ENCODE measurements at places on chromosomes 3 and 15. TPM values are rescaled to one million over a fixed set of nuclear protein-coding genes. Genes with fewer than 3 reads are reported as not detected.

Gene TEX264
- total RNA-seq: 35.3 TPM

- no peak overlapping the region for H3K4me3 ChIP-seq
- no peak overlapping the region for H3K27ac ChIP-seq
- no peak for DNase-seq
- H3K27me3 ChIP-seq: no peaks in the 10 kb centered on the region
These were observed 31.2 kb upstream of the ALDH1L1 start for GRCh38 chr3:126211569-126211968.

DNA sequence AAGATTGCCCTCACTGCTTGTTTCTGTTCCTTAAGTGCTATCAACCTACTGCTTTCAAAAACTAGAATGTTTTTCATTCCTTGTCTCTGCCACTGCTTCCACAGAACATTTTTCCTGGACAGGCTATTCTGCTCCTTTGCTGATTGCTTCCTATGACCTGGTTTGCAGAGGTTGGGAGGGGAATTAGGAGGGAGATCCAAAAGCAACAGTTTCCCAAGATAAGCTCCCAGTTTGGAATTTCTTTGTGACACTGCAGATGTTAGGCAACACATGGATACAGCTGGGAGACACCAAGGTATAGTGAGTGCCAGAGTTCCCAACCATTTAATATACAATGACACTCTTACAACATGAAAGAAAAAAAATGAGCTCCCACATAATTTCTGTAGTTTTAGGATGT is 1036.5 kb downstream of the ROBO2 start:
- DNase-seq: no peak
- H3K36me3 ChIP-seq: no peaks in the 10 kb centered on the region
- no peak overlapping the region for H3K4me3 ChIP-seq
- H3K27ac ChIP-seq: no peak overlapping the region

- H3K4me1 ChIP-seq: no peaks in the 10 kb centered on the region
- H3K27ac ChIP-seq: no peak overlapping the region
- H3K27me3 ChIP-seq: no peaks in the 10 kb centered on the region
- no peak for DNase-seq
- H3K4me3 ChIP-seq: no peak overlapping the region
These were observed 80.6 kb upstream of the MITF start for GRCh38 chr3:69658514-69659140.

Gene RBP2
- not detected for total RNA-seq

Gene SCG3
- not detected for total RNA-seq

Gene CYP8B1
- not detected for total RNA-seq

GRCh38 chr15:36334059-36334458 is 245.4 kb upstream of the CDIN1 start:
- no peaks in the 10 kb centered on the region for H3K27me3 ChIP-seq
- no peak overlapping the region for H3K4me3 ChIP-seq
- no peak for DNase-seq
- H3K27ac ChIP-seq: no peak overlapping the region
- no peaks in the 10 kb centered on the region for H3K4me1 ChIP-seq

Gene LRRN1
- total RNA-seq: not detected

Gene C3orf33
- total RNA-seq: 4.3 TPM

- H3K4me3 ChIP-seq: peak overlapping the region; percentile 76
- H3K4me1 ChIP-seq: no peaks in the 10 kb centered on the region
- DNase-seq: peak; percentile 78
- no peaks in the 10 kb centered on the region for H3K27me3 ChIP-seq
- H3K36me3 ChIP-seq: no peaks in the 10 kb centered on the region
These were observed 2.0 kb downstream of the WNT5A start for GRCh38 chr3:55484801-55485791.

- H3K36me3 ChIP-seq: no peaks in the 10 kb centered on the region
- H3K27me3 ChIP-seq: no peaks in the 10 kb centered on the region
- H3K27ac ChIP-seq: no peak overlapping the region
These were observed 168.0 kb upstream of the THRB start for GRCh38 chr3:24662449-24663345.

- H3K27me3 ChIP-seq: no peaks in the 10 kb centered on the region
- H3K36me3 ChIP-seq: no peaks in the 10 kb centered on the region
These were observed 122.6 kb upstream of the SMAD3 start for GRCh38 chr15:66942649-66943390.

DNA sequence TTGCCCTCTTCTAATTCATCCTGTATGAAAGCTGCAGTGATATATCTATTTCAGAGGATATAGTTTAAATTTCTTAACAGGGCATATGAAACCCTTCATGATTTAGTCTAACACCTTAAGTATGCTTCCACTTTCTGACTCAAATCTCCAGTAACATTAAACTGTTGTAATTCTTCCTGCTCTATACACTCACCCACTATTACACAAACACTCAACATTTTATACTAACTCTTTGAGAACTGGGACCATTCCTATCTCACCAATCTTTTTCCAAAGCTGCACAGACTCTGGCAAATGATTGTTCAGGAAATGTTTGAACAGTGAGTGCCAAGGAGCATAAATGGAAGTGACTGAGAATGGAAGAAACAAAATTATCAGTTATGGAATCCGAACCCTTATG is 560.4 kb upstream of the DPPA4 start:
- H3K27me3 ChIP-seq: no peaks in the 10 kb centered on the region
- no peaks in the 10 kb centered on the region for H3K36me3 ChIP-seq
- no peaks in the 10 kb centered on the region for H3K4me1 ChIP-seq
- DNase-seq: no peak
- H3K27ac ChIP-seq: no peak overlapping the region

Measured in uterus (tissue), 4 donors.